ENCODE measurements at places on chromosomes 16 and 17. TPM values are rescaled to one million over a fixed set of nuclear protein-coding genes. Genes with fewer than 3 reads are reported as not detected.

SYCE1L gene
- 3.8 TPM for total RNA-seq

- no peak for DNase-seq
These were observed 461.5 kb downstream of the WWOX start for GRCh38 chr16:78560997-78561396.

GRCh38 chr16:78794581-78795250 is 695.3 kb downstream of the WWOX start:
- no peak for DNase-seq

GRCh38 chr16:88004391-88004790 is 53.2 kb downstream of the BANP start:
- no peak for DNase-seq

DNA sequence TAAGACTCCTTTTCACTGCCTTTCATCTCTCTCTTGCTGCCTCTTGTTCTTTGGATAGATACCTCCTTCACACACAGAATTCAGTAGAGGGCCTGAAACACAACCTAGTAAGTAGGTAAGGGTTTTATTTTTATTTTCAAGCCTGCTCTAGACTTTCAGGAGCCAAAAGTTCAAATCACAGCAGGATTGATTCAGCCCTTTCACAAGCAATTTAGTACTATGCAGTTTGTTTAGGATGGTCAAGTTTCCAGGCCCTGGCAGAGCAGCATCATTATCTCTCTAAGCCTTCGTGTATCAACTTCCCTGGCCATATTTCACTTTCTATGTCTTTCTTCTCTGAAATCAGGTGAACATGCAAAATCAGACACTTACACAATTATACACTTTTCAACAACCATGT is 148.8 kb upstream of the CORO6 start:
- no peak for DNase-seq

DNA sequence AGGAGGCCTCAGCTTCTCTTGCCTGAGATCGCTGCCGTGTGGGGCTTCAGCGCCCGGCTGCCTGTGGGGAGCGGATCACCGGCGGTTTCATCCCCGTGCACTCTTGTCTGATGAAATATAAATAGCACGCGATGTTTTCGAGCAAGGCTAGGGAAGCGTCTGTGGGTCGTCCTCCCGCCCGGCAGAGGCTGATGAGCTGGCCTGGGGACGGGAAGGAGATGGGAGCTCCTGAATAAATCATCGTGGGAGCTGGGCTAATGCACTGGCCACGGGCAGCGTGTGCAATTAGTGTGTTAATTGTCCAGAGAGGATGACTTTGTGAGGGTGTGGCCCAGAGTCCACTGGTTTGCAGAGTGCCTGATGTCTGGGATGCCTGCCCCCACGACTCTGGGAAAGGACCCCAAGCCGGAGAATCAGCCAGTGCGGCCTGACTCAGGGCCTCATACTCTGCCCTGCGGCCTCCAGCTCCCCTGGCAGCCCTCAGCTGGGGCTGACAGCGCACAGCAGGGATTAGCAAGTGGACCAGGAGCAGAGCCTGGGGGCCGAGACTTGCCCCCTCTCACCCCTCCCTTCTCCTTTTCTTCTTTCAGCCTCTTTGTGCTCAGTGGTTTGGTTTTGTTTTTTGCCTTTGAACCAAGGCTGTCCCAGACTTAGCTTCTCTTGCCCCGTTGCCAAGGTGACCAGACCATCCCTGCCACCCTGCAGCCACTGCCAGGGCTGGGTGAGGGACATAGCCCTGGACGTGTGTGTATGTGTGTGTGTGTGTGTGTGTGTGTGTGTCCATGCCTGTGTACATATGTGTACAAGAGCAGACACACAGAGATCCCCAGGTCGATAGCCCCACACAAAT is 21.4 kb downstream of the KCNJ12 start:
- DNase-seq = no peak

DNA sequence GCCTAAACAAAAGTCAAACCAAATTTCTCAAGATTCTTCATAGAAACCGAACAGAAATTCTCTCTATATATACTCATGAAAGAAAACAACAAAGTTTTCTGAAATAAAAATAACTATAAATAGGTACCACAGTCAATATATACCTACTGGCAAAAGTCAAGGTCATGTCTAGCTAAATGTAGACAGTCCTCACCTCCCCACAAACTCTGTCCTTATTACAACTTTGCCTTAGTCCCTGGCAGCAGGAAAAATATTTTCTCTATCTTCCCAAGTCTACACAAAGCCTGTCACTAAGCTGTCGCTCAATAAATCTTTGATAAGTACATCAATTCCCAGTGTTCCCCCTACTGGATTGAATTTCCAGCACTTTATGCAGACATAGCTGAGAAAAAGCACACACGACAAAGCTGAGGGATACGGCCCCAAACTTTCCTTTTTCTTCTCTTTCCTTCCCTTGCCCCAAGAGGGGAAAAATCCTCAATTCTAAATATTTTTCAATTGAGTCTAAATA is 2.7 kb downstream of the CFAP20 start:
- DNase-seq = no peak

DNA sequence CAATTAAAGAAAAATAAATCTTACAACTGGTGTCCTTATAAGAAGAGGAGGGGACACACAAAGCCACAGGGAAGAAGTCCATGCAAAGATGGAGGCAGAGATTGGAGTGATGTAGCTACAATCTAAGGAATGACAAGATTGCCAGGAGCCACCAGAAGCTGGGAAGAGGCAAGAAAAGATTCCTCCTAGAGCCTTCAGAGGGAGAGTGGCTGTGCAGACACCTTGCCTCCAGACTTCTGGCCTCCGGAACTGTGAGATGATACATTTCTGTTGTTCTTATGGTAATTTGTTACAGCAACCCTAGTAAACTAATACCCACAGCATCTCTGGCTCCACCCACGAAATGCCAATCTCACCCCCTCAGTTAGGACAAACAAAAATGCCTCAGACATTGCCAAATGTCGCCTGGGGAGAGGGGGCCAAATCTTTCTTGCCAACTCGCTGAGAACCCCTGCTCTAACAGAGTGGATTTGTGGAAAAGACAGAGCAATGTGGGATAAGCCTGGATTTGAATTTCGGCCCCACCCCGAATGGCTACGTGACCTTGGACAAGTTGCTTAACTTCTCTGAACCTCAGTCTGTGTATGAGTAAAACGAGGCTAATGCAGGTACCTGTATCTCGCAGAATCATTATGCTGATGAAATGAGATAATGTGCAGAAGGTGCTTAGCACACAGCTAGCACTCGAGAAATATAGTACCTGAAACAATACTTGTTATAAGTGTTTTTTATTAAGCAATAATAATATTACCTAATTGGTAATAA is 37.1 kb upstream of the CSNK2A2 start:
- no peak for DNase-seq

DNA sequence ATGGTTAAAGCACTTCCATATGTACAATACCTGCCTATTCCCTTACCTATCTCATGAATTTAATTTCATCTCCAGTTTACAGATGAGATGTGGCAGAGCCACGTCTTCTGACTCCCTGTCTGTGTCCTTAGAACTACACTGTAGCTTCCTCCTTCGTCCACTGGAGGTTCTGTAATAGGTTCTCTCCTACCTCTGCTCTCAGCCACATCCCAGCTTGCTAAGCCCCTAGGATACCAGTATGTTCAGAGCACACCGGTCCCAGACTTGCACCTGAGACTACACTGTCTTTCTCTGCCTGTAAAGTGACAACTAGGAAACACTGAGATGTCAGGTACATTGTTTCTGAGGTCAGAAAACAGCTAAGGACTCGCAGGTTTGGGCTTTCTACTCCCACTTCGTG is 3.8 kb upstream of the RASL10B start:
- DNase-seq = no peak

NTN3 gene
- 1.1 TPM for total RNA-seq

KRTAP3-1 gene
- not detected for total RNA-seq

- no peak for DNase-seq
These were observed 152.0 kb upstream of the CDC42EP4 start for GRCh38 chr17:73463821-73464220.

DNA sequence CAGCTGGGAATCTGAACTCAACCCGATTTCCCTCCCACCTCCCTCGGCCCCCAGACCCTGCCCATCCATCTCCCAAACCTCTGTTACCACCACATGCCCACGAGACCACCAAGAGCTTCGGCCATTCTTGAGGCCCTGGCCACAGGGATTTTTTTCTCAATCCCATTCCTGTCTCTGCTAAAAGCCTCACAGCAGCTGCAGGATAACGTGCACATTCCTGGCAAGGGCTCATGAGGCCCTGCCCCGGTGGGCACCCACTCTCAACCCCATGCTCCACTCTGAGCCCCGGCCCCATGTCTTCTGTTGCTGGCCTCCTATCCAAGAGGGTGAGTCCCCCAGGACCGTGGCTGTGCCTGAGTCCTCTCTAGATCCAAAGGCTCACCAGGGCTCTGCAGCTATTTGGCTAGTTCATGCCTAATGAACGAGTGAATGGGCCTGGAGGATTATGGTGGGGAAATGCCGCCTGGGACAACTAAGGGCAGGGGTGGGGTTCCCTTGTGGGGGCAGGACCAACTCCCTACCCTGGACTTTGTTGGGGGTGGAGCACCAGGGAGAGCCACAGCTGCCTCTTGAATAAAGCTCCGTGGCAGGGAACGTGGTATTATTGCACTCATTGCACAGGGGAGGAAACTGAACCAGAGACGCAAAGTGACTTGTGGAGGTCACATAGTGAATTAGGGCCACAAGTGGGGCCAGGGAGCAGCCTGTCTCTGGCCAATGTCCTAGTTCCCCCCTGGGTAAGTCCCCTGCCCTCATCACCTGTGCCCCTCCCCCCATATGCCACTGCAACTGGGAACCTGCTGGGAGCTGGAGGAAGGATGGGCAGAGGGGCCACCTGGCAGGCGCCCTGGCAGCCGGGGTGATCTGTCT is 113.8 kb upstream of the SMURF2 start:
- DNase-seq = peak; percentile 48

GRCh38 chr17:48244121-48244711 is 136.7 kb downstream of the SNX11 start:
- no peak for DNase-seq

DNA sequence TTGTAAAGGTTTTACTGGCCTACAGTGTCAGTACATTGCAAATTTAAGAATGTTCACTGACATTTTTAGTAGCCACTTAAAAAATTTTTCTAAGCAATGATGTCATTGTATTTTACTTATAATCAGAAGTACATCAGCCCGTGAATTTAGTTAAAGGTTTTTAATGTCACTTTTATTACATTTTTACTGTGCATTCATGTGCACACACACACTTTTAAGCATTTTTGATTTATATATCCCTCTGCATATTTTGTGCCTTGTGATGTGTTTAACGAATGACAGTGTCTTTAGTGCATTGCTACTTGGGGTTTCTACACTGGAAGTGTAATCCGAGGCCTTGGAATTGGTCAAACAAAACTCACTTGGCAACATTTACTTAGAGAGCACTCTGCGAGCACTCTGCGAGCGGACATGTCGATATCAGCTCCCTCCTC is 190.4 kb downstream of the WWOX start:
- DNase-seq = no peak

GRCh38 chr17:34499576-34499975 is 79.8 kb upstream of the TMEM132E start:
- DNase-seq = no peak

DNA sequence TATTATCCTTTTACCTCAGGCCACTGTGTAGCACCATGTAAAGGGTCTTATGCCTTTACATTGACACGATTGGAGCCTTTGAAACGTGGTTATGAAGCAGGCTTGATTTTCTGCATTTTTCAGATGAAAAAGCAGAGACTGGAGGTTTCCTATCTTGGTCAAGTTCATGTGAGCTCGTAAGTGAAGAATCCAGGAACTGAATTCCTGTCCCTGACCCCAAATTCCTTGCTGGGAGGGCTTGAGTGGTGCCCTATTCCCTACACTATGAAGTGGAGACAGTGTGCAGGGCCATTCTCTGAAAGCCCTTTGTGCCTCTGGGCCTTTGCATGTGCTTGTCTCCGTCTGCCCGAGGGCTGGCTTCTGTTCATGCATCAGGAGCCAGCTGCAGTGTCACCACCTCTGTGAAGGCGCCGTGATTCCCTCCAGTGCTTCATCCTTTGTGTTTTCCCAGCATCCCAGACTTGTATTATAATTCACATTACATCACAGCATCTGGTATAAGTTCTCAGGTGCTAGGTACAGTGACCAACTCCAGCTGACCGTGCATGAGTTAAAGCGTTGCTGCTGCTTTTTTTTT is 181.1 kb downstream of the SNX29 start:
- no peak for DNase-seq

DNA sequence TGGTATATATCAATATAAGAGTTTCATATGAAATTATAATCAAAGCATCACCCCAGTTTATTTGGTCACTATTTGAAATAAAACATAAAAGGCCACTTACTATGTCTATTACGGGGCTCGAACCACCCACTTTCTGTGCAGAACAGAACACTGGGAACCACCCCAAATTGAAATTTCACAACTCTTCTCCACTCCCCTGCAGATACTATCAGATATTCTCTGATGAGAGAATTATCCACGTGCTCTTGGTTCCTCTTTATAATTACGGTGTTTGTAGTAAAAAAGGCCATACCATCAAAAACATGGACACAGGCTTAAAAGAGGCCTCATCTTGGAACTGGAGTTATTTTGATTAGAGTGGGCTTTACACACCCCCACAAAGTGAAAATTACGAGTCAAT is 82.8 kb downstream of the WDR59 start:
- no peak for DNase-seq

- no peak for DNase-seq
These were observed 52.9 kb downstream of the SNTB2 start for GRCh38 chr16:69239851-69240250.

DLX3 gene
- total RNA-seq = not detected

DNA sequence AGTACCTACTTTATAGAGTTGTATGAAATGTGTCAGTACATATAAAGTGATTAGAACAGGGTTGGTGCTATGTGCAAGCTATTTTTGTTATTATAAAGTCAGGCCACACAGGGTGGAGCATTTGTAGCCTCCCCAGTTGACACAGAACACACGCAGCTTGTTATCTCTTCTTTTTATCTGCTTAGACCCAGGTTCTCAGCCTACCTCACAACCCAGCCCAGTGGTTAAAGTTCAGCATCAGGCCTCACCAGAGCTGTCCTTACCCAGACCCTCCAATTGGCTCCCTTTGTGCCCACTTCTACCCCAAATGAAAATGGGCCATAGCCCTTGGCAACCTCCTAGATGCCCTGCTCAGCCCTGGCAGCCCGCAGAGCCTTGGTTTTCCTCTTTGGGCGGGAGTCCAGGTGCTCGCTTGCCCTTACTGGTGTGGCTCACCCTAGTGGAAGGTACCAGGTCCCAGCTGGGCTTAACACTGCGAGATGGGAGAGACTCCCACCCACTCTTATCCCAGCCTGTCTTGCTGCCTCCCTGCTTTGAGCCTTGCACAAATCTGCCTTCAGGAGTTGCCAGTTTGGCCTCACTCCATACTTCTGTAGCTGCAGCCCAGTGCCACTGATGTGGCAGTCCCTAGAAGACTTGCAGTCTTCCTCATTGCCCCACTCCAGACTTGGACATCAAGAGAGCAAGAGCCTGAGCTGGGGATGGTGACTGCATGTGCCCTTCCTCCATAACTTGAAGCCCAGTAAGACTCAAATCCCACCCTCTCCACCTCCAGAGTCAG is 1.1 kb upstream of the PIGS start:
- DNase-seq = no peak

DNA sequence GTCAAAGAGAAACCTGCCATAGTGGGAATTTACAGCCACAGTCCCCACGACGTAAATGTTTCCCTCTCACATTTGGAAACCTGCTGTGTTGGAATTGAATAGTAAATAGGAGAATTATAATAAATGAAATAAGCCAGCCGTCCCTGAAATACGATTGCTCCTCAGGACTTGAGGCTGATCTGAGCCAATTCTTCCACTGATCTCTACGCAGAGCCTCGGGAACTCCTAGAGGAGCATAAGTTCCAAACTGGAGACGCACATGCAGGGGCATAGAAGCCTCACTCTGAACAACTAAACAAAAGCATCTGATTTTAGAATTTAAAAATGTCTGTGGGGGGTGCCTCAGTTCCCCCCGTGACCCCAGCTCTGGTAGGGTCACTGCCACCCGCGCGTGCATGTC is 10.2 kb upstream of the TEX19 start:
- DNase-seq = no peak

Data from right cardiac atrium (tissue), 5 donors.